RPMI8226 (cell line): ENCODE measurements at places on chromosomes 1 and 21.

GRCh38 chr1:11990303-11991032 is 10.2 kb downstream of the MFN2 start:
- DNase-seq = no peak

- DNase-seq = no peak
Observed at GRCh38 chr1:181503171-181503810, 20.0 kb downstream of the CACNA1E start.

DNA sequence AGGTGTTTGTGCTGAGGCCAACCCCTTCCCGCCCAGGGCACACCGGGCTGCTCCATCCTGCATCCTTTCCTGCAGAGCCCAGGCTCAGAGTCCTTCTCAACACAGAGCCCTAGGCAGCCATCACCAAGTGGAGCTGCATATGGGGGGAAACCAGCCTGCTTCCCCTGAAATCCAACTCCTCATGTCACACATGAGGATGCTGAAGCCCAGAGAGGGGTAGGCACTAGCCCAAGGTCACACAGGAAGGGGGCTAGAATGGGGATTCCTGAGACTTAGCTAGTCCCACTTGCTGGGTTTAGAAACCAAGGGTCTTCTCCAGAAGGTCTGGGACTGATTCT is 5.5 kb upstream of the TNFRSF1B start:
- peak; percentile 16 for DNase-seq

DNA sequence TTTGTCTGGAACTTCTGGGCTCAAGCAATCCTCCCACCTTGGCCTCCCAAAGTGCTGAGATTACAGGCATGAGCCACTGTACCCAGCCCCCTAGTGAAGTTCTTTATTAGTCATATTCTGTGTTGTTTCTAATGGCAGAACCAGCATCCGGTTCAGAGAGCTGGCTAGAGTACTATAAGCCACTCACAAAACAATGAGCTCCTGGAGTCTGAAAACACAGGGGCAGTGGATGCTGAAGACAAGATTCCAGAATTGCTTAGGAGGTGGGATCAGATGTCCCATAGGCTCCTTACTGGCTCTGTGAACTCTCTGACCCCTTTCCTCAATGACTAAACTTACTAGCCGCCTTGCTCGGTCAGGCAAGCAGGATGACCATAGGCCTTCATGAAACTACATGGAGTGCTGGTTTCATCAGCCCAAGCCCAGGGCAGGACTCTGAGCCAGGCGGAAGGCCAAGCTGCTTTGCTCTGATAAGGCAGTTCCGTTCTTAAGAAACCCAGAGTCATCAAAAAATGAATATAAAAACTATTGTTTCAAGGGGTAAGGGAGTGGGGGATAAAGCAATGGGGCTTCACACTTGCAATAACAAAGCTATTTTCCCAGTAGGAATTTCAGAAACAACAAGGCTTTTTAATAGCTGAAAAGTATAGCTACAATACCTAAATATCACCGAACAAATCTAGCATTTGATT is 8.1 kb downstream of the MTHFR start:
- DNase-seq = no peak

DNA sequence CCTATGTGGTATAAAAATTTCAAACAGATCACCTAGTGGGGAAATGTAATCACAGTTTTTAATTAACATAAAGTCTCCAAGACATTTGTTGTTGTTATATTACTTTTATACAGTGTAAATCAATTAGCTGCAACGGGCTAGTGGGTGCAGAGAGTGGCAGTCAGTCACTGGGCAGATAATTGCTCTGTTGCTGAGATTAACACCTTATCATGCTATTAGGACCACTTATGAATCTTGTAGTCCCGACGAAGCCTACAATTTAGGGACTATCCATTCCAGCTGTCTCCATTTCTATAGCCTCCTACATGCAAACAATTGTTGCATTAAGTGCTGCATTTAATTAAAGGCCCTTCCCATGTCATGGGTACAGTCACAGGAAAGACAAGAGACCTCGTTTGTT is 158.9 kb upstream of the PROX1 start:
- DNase-seq = no peak

GRCh38 chr1:43225168-43225567 is 44.6 kb upstream of the TMEM125 start:
- DNase-seq = peak; percentile 44

DNA sequence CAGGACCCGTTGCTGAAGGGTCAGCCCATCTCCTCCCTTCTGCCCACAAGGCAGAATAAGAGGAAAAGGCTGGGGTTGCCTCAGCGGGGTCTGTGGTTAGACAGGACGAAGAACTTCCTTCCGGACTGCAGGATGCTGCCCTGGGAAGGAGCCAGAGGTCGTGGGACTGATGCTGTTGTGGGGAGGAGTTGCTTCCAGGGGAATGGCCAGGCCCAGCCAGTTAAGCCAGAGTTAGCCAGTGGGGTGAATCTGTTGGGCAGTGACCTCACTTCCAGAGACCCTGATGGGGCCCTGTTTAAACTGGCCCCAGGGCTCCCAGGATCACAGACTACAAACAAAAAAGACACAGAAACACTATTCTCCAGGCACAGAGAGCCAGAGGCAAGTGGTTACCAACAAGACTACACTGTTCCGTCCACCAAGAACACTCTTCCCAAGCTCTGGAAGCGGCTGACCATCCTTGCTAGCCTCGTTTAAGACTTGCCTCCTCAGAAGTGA is 13.0 kb downstream of the FAM229A start:
- DNase-seq = no peak

- no peak for DNase-seq
Observed at GRCh38 chr1:245026247-245026646, 128.5 kb upstream of the KIF26B start.

DNA sequence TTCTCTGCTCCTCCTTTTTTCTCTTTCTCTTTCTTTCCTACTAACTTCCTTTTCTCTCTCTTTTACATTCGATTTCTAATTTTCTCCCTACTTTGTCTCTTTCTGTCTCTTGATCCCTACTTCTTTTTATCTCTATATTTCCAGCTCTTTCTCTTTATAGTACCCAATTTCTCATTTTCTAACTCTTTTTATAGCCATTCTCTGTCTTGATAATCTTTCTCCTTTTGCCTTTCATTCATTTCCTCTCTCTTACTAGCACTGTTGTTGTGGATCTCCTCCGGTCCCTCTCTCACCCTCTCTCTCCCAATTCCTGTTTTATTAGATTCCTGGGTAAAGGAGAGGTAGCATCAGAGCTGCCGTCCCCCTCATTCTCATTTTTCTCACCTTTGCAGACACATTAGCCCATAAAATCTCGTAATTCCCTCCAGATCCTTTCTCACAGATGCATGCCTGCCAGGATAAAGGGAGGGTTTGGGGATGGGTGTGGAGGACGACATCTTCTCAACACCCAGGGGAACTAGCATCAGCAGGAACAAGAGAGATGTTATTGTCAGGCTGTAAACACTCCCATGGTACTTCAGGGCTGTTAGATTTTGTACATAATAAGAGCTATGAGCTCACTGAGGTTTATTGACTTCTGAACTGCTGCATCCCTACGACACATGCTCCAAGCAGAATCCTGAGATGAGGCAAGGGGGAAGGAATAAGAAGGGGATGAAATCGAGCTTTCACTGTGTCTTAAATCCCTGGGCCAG is 159.0 kb upstream of the GALNT2 start:
- DNase-seq = no peak

DNA sequence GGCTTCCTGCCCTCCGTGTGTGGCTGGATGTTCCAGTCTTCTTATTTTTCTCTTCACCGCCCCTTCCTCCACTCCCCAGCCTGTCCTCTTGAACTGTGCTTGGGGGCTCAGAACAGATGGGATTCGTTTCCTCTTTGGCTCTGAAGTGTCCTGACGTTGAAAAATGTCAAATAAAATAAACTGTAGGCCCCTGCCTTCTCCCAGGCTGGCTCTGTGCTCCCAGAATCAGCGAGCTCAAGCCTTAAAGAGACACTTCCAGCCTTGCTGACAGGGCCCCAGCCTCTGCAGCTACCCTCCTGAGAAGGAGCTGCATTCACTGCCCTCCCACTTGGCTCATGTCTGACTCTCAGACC is 104.2 kb upstream of the IPO9 start:
- DNase-seq = no peak

- DNase-seq = peak; percentile 61
Observed at GRCh38 chr1:89987159-89987819, 7.6 kb upstream of the ZNF326 start.

DNA sequence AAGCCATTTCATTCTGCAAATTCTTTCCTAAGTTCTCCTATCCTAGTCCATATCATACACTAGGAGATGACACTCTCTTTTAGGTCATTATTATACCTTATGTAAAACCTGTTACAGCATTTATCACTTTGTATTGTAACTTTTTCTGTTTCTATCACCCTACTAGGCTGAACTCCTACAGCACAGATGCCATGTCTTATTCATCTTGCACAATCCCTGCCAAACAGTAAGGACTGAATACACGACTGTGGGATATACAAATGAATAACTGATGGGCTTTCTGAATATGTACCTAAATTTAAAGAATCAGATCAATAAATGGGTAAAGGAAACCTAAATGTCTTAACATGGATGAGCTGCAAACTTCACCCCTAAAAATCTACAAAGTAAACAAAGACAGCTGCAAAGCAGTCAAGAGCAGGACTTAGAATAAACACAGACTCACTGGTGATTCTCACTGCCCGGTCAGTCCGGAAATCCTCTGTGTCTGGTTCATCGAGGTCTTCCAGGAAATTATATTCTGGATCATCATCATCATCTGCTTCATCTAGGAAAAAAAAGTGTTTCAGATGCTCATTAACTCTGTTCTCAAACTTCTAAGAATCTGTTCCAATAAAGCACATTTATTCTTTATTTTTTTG is 62.3 kb downstream of the GON4L start:
- DNase-seq = no peak

DNA sequence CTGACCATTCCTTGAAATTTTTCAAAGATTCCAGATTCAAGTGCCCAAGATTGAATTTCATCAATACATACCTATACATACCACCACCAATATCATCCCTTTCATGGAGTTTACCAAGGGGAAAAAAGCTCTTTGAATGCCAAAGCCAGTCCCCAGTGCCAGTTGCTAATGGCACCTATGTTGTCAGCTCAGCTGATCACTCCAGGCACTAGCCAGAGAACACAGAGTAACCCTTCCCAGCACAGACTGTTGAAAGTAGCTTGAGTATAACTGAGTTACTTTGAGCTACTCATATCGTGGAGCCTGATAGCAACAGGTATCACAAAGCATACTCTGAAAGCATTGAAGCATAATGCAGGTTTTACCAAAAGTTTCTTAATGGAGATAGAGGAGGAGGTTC is 133.9 kb upstream of the NFIA start:
- DNase-seq = no peak

- DNase-seq = no peak
Observed at GRCh38 chr21:39116761-39117439, 66.4 kb downstream of the PSMG1 start.

DNA sequence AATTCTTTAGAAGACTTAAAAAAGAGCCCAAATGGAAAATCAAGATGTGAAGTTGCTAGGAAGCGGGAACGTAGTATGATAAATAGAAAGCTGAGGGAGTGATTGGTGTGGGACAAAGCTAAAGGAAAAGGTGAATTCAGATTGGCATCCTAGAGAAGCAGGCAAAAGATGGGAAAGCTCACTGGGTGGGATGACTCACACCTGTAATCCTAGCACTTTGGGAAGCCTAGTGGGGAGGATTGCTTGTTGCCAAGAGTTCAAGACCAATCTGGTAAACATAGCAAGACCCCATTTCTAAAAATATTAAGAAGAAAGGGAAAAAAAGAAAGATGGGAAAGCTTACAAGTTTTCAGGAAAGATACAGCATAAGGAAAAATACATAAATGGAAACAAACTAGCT is 1.8 kb downstream of the MRPS21 start:
- DNase-seq = no peak

DNA sequence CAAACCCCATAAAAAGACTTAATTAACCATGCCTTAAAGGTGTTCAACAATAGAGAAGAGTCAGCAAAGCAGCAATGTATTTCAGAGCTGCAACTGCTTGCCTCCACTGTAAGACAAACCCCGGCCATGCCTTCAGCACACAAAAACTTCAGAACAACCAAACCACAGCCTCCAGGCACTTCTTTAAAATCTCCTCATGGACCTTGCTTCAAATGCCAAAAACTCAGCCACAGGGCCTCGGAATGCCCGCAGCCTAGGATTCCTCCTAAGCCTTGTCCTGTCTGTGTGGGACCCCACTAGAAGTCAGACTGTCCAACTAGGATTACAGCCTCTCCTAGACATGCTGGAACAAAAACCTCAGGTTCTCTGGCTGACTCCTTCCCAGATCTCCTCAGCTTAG is 208.1 kb upstream of the DUSP10 start:
- no peak for DNase-seq

GRCh38 chr1:39789571-39790110 is 976 bp upstream of the BMP8B start:
- DNase-seq = no peak

GRCh38 chr1:77230051-77230450 is 10.8 kb upstream of the PIGK start:
- DNase-seq = no peak

- no peak for DNase-seq
Observed at GRCh38 chr1:67752306-67752705, 67.3 kb downstream of the GADD45A start.

DNA sequence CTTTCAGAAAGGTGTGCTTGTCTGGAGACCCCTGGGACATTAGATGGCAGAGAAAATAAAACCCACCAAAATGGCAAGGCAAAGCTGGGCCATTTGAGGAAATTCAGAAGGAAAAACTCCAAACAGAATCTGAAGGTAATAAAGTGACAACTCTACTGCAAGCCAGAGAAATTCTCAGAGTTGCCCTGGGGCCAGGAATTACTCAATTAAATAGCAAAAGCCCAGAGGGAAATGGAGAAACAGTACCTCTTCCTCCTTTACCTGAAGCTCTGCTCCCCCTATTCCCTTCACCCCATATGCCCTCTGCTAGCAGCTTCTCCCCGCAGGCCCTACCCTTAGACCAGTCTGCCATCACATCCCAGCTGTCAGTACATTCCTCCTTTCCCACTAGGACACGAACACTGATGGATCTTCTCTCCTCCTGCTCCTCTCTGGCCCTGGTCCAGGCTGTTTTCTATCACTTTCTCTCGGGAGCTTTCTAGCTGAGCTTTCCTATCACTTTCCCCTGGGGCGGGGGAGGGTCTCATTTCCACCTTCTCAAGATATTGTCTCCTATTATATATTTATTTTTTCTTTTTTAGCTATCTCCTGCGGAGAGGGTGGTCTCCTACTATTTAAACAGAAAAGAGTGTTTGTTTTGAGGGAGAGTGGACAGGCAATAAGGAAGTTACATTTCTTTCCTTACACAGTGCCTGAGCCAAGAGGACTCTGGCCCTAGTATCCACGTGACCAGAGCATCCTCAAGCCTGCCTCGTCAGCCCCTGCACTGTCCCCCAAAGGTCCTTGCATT is 47.7 kb upstream of the RBM15 start:
- no peak for DNase-seq

DNA sequence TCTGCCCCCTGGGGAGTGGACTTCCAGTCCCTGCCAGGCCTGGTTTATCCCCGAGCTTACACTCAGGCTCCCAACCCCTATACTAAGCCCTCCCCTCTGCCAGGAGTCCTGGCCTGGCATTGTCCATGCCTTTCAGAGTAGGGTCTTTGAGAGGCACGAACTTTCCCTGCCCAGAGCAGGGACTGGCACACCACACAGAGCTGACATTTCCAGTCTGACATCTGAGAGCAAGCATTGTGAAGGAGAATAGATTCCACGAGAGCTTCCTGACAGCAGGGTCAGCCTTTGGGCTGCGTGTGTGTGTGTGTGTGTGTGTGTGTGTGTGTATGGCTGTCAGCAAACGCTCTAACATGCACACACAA is 59.5 kb upstream of the LAPTM5 start:
- no peak for DNase-seq
